ENCODE measurements at places on chromosomes 6 and 20.
A peak's percentile ranks its signal among the peaks of the same experiment; 100 is the strongest.

DNA sequence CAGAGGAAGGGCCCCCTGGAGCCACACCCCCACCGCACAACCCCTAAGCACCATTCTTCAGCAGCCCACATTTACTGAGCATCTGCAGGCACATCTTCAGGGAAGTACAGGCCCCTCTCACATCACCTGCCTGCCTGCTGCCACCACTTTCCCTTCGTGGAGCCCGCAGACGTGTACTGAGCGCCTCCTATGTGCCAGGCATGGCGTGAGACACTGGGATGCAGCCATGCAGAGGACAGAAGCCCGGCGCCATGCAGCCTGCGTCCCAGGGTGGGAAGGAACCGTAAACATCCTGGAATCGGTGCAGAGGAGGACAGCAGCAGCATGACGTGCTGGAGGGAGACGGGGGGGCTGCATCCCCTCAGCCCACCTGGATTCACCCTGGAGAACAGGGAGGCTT lies 78.1 kb downstream of the GRM4 start:
- no peak for DNase-seq

GRCh38 chr20:17083738-17084137 lies 143.1 kb upstream of the PCSK2 start:
- no peak for DNase-seq

GRCh38 chr20:10381477-10381876 lies 52.5 kb downstream of the MKKS start:
- no peak for DNase-seq

GRCh38 chr6:20197251-20197650 lies 15.0 kb downstream of the MBOAT1 start:
- DNase-seq: no peak

DNA sequence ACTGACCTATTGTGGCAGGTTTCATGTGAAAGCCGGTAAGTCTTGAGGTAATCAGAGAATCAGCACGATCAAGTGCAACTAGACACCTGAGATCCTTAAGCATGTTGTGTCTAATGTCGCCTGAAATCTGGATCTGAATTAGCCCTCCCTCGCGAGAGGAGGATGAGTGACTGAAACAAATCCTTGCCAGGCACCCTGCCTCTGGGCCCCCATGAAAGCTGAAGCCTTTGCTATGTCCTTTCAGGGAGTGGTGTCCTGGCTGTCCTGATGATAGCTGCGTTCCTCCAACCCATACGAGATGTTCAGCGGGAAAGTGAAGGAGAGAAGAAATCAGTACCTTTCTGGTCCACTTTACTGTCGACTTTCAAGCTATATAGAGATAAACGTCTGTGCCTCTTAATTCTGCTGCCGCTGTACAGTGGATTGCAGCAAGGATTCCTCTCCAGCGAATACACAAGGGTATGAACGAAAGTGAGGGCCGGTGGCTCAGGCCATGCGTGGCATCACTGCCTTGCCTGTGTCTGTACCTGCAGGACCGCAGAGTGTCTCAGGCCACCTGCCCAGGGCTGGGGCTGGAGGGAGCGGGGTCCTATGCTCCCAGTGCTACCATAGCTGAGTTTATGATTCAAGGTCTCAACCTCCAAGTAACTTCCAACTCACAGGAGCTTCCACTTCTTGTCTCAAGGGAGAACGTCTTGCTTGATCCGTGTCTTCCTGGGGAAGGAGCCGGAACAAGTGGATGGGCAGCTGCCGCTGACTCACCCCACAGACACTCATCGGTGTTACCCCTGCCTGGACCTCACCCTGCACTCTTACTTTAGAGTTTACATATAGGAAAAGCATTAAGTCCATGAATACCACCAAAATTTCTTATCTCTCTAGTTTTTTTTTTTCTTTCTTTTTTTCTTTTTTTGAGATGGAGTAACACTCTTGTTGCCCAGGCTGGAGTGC lies 12.8 kb downstream of the UNC93A start:
- DNase-seq: no peak

DNA sequence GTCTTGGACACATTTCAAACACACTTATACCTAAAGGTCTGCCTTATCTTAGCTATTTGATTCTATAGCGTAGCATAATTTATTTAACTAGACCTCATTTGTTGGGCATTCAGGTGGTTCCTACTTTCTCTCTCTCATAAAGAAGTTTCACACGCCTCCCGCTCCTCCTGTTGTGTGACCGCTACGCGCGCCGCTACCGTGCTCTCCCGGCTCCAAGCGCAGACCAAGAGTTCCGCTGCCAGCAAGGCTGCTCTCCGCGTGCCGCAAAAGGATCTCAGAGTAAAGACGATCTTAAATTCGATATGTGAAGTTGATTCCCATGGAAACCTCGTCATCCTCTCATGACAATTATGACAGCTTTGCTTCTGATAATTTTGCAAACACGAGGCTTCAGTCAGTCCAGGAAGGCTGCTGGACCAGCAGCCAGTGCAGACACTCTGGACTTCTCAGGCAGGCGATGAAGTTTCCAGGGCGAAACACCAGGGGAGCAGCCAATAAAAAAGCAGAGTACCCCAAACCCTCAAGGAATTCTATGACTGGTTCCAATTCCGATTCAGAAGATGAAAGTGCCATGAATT lies 20.4 kb downstream of the PRSS16 start:
- DNase-seq: no peak

- no peak for DNase-seq
Observed at GRCh38 chr6:109008537-109009235, 86.0 kb downstream of the SESN1 start.

DNA sequence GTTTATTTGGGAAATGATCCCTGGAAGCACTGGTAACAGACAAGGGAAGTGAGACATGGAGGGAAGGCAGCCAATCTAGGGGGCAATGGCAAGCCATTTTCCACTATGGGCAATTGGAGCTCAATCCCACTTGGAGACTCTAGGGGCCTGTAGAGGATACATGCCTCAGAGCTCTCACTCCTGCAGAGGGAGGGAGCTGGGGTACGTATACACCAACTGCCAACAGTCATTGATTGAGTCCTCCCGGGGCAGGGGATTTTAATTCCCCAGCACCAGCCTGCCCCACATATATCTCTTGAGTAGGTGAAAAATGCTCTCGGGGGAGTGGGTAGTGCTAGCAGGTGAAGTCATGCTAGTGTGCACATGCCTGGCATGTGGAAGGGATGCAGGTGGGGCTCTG lies 78.9 kb upstream of the KCNK16 start:
- no peak for DNase-seq

- DNase-seq: no peak
Observed at GRCh38 chr6:140731741-140732140, 1357.3 kb upstream of the CITED2 start.

DNA sequence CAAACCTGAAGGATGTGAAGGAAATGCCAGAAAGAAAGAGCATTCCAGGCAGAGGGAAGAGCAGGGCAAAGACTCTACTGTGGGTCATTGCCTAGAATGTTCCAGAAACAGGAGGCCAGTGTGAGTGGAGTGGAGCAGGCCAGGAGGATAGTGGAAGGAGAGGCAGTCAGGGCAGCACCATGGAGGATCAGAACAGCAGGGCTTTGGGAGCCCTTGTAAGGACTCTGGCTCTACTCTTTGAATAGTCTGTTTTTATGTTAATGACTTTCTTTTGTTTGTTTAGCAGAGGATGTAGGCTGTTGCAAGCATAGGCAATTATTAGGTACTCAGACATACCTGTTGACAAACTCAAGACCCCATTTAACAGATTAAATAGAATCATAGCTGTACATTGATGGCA lies 23.6 kb upstream of the FBXL4 start:
- DNase-seq: no peak

GRCh38 chr20:33339515-33340058 lies 56.6 kb downstream of the BPIFB1 start:
- DNase-seq: peak; percentile 77

GRCh38 chr6:91075244-91075976 lies 488.5 kb upstream of the MAP3K7 start:
- no peak for DNase-seq

DNA sequence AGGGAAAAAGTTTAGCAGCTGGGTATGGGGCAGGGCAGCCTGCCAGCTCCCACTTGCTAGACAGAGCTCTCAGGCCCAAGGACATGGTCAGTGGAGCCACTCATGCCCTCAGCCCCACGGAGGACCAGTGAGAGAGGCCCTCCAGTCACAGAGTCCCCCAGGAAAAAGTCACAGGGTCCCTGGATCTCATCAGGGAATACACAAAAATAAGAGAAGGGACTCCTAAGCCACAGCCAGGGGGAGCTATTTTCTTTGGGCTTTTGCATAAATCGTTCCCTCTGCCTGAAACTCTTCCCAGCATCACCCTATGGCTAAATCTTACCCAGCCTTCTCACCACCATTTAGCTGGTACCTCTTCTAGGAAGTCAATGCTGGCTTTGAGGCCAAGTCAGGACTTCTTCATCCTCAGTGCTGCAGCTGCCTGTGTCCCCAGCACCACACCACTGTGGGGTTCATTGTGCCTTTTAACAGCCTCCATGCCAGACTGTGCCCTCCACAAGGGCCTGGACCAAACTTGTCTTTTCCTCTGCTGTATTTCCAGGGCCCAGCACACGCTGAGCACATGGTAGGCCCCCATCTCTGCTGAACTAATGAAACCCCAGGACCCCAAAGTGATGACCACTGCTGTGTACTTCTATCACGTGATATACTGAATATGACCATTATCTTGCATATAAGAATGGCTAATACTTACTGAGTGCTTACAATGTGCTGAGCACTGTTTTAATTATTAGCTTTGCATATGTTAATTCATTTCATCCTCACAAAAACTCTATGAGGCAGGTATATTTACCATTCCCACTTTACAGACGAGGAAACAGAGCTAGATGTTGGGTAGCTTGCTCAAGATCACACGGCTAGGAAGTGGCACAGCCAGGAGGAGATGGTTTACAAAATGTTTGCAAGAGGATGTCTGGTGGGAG lies 2.0 kb downstream of the ZNF335 start:
- DNase-seq: peak; percentile 40

Measured in CMK (cell line).